ENCODE measurements at places on chromosomes 6 and 20.

GRCh38 chr20:56776345-56776744, 147.2 kb downstream of the TFAP2C start:
- DNase-seq: no peak

- DNase-seq: peak; percentile 28
Measured at GRCh38 chr6:37741757-37742400, 44.2 kb upstream of the MDGA1 start.

- peak; percentile 95 for DNase-seq
Measured at GRCh38 chr20:36399147-36399968, 93.2 kb downstream of the DLGAP4 start.

GRCh38 chr6:126017668-126018067, 31.3 kb downstream of the TRMT11 start:
- no peak for DNase-seq

- DNase-seq: no peak
Measured at GRCh38 chr6:34697544-34697836, 923 bp upstream of the ILRUN start.

Measured in NCI-H526 (cell line).